Cardiac muscle cell (in vitro differentiated cells and primary cell): ENCODE measurements at places on chromosomes 16 and 17.
A peak's percentile ranks its signal among the peaks of the same experiment; 100 is the strongest.

- DNase-seq = no peak
Observed at GRCh38 chr17:45320349-45320930, 3.6 kb upstream of the MAP3K14 start.

- peak; percentile 4 for DNase-seq
Observed at GRCh38 chr16:12417815-12418211, 385.9 kb downstream of the CPPED1 start.

DNA sequence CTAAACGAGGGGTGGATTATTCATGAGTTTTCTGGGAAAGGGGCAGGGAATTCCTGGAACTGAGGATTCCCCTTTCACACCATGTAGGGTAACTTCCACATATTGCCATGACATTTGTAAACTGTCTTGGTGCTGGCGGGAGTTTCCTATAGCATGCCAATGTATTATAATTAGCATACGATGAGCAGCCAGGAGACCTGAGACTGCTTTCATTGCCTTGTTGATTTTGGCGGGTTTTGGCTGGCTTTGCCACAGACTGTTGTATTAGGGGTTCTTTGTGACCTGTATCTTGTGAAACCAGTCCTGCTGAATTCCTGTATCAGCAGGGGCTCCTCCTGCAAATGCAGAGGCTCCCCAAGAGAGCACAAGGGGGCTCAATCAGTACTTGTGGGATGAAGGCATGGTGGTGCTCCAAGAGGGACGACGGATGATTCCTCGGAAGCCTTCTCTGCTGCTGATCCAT lies 104.4 kb upstream of the CACNG5 start:
- no peak for DNase-seq

DNA sequence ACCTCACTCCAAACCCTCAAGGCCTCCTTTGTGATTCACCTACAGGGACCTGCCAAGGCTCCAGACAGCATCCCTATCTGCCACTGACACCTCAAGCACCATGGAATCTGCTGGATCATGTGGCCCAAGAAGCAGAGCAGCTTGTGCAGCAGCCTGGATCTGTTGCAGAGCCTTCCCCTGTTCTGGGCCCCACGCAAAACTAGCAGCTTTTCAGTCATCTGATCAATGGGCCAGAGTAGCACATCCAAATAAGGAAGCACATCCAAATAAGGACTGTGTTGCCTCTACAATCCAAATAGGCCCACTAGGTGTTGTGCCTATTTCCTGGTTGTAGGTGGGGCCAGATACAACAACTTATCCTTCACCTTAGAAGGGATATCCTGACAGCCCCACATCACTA lies 97.1 kb upstream of the GNAO1 start:
- DNase-seq = no peak

DNA sequence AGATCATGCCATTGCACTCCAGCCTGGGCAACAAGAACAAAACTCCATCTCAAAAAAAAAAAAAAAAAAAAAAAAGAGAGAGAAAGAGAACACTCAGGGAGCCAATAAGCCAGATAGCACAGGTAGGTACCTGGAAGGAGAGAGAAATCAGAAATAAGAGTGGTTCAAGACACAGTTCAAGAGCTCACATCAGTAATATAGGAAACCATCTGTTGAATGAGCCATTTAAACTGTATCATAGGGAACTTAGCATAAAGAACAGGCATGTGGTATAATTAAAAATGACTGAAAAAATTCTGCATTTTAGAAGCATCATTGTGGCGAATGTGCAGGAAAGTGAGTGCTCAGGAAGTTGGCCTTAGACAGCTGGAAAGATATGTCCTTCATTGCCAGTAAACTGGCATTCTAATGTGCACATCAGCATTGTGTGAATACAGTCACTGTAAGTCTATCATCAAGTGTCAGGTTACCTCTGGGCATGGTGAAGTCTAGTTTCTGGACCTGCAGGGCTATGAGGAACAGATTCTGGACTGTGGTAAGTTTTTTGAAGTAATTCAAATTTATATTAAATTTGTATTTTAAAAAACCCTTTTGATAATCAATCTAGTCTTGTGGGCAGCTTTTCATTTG lies 20.4 kb downstream of the KRT12 start:
- DNase-seq = no peak

- DNase-seq = no peak
Observed at GRCh38 chr17:58488428-58488890, 251 bp upstream of the HSF5 start.

GRCh38 chr16:4200000-4200780 lies 41.7 kb downstream of the SRL start:
- peak; percentile 70 for DNase-seq

DNA sequence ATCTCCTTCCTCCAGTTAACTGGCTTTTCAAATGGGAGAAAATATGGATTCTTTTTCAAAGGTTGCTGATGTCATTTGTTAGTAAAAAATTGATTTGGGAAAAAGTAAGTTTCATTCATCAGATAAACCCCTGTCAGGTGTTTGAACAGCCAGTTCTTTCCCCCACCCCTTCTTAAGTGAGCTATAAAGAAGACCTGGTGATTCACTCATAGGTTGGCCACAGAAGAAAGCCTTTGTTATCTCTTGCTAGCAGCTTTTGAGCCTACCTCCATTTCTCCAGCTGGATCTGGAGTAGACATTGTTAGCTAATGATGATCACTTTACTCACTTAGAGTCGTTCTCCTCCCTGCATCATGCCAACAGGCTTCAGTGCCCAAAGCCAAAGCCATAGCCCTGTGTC lies 63.0 kb downstream of the NLK start:
- DNase-seq = no peak

- DNase-seq = no peak
Observed at GRCh38 chr16:29813644-29814562, 1.9 kb downstream of the PRRT2 start.

DNA sequence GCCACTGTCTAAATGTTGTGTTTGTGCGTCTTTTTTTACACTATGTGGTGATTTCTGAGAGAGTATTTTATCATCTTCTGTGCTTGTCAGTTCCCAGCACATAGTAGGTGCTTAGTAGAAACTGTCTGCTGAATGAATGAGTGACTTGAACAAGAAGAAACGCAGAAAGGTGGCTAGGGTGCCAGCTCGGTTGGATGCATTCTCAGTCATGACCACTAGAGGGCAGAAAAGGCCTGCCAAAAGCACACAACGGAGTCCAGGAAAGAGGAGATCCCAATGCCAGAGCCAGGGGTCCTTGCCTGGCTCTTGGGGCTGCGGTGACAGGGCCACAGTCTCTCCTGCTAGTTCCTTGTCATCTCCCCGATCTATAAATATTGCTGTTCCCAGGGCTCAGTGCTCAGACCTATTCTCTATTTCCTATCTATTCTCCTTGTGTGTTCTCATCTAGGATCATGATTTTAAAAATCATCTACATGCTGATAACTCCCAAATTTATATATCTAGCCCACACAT lies 57.3 kb upstream of the CCL1 start:
- DNase-seq = peak; percentile 71

- DNase-seq = peak; percentile 63
Observed at GRCh38 chr17:73255671-73256181, 6.0 kb downstream of the CPSF4L start.

GRCh38 chr16:87961623-87962022 lies 10.4 kb downstream of the BANP start:
- DNase-seq = no peak

- no peak for DNase-seq
Observed at GRCh38 chr16:9953908-9954570, 228.2 kb downstream of the GRIN2A start.

DNA sequence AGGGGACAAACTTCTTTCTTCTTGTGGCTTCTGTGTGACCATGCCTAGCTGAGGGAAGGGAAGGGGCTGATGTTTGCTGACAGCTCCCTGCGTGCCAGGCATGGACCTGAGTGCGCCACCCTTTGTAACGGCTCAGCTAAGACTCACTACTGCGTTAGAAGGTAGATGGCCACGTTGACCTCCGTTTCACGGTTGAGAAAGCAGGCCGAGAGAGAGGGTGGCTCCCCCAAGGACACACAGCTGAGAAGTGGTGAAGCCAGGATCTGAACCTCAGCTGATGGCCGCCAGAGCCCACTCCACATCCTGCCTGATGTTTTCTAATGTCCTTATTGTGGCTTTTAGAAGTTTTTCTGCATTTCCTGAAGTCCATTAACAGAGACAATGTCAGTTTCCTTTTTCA lies 45.1 kb downstream of the RGS9 start:
- DNase-seq = no peak

- DNase-seq = peak; percentile 55
Observed at GRCh38 chr17:61157246-61157886, 242.3 kb upstream of the TBX2 start.

DNA sequence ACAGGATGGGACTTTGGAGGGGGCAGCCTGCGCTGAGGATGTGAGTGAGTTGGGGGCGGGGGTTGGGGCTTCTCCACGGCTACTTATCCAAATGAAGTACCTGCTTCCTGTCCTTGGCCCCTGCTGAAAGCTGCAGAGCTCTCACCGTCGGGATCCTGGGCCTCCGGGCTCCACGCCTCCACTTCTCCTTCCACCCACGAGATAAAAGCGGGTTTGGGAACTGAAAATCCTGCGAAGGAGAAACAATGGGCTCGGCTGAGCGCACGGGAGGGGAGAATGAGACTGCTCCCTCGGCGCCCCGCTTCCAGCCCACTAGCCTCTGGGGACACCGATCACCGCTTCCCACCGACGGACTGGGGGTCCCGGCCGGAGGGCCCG lies 486 bp downstream of the ZNF785 start:
- no peak for DNase-seq

DNA sequence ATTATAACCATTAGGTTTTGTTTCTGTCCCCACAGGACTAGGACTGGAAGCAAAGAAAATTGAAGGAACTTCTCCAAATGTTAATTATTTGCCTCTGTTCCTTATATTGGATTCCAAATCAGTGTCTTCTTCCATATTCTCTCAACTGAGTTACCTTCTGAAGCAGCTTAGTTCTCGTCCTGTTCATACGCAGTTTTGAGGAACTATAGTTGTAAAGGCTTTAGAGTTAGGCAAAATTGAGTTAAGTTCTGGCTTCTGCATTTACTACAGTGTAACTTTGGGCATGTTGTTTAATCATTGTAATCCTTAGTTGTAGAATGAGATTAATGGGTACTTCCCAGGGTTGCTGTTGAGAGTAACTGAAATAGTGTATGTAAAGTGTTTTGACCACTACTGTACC lies 11.2 kb downstream of the CBFB start:
- DNase-seq = no peak

DNA sequence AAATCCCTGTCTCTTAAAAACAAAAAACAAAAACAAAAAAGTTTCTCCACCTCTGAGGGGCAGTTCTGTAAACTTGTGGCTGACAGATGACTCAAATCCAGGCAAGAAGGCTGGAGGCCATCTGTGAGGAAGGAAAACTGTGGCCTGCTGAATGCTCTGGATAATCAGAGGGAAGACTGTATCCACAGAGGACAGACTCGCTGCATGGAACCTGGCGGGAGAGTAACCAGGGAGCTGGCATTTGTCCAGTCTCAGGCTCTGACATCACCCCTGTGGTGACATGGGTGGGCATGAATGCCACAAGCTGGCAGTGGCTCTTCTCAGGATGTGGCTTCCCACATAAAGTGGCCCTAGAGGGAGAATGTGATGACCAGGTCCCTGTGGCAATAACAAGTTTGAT lies 2.8 kb upstream of the KSR1 start:
- no peak for DNase-seq

DNA sequence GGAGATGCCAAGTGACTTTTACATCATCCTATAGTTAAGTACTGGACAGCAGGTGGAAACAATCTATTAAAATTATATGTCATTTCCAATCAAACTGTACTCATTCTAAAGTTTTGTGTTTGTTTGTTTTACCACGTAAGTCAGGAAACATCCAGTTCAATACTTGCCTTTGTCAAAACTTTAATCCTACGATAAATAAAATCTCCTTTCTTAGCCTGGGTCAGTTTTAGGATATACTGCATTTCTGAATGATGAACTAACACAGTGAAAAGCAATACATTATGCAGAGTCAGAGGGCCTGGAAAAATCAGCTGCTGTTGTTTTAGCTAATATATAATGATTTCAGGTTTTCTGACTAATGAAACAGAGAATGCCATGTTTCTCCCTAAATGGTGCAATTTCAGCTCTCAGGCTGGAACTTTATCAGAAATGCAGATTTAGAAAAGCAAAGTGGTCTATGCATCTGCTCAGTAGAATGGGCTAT lies 756.4 kb downstream of the CDH11 start:
- DNase-seq = no peak

DNA sequence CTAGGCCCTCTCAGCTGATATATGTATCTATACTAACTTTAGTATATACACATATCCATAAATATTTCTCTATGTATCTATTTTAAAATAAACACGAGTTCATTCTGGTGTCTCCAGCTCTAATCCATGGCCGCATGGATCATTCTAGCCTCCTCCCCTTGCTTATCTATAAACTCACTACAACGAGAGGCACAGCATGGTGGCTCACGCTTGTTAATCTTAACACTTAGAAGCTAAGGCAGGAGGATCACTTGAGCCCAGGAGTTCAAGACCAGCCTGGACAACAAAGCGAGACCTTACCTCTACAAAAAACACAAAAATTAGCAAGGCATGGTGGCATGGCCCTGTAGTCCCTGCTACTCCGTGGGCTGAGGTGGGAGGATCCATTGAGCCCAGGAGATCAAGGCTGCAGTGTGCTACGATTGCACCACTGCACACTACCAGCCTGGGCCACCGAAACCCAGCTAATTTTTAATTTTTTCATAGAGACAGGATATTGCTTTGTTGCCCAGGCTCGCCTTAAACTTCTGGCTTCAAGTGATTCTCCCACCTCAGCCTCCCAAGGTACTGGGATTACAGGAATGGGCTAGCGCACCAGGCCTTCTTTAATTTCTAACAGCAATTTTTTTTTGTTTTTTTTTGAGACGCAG lies 3.9 kb upstream of the ZNF207 start:
- no peak for DNase-seq

- DNase-seq = no peak
Observed at GRCh38 chr17:79529661-79530081, 81.2 kb downstream of the RBFOX3 start.

DNA sequence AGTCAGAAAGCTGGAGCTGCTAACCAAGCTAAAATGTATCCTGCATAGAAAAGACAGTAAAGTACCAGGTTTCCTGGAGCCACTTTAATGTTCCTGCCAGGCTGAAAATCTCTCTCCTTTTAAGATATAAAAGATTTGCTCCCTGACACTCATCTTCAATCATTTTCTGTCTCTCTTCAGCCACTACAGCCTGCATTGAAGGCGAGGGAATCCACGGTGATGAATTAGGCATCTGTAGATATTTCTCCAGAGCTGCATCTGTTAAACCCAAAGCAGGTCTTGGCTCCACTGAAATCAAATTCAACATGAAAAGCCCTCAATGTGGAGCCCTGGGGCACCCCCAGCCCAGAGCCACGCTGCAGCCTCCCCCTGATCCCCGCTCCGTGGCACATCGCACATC lies 94.7 kb upstream of the CRHR1 start:
- DNase-seq = no peak
